H1 (cell line): ENCODE measurements at places on chromosomes 7 and 10.
A peak's percentile ranks its signal among the peaks of the same experiment; 100 is the strongest.

- DNase-seq, result no peak
These were observed 141.1 kb downstream of the DYNC2I1 start for GRCh38 chr7:158997471-158997870.

DNA sequence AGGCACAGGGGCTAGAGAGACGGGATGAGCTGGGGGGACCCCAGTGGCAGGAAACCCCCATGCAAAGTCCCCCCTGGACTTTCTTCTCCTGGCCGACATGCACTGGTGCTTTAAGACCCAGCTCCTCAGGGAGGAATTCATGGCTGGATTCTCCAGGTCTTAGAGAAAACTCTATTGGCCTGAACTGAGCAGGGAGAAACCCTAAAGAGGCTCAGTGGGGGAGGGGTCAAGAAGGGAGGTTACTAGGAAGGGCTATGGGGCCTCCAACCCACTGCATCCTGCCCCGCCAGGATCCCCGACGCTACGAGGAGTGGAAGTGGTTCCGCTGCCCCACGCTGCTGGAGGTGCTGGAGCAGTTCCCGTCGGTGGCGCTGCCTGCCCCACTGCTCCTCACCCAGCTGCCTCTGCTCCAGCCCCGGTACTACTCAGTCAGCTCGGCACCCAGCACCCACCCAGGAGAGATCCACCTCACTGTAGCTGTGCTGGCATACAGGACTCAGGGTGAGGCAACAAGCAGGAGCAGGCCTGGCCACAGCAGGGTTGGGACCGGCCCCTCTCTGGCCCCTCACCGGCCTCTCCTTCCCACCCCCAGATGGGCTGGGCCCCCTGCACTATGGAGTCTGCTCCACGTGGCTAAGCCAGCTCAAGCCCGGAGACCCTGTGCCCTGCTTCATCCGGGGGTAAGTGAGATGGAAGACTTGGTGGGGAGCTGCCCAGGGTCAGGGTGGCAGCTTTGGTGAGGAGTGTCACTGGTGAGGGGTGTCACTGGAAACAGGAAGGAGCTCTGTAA is 13.8 kb downstream of the ATG9B start:
- no peak for DNase-seq

- DNase-seq, result no peak
These were observed 35.4 kb upstream of the CFAP46 start for GRCh38 chr10:132977807-132978206.

DNA sequence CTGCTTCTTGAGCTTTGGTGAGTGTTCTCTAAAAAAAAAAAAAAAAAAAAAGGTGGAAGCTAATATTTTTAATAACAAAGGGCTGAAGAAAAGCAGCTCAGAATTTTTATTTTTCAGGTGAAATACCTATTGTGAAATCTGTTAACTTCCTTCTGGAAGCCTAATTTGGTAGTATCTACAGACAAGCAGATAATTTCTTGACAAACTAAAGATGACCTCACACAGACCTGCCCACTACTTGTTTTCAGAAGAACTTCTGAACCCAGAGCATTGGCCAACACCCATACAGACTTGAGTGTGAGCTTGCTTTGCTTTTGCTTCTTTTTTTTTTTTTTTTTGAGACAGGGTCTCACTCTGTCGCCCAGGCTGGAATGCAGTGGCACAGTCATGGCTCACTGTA is 31.2 kb downstream of the LRRC4 start:
- DNase-seq, result no peak

GRCh38 chr7:124856299-124856888 is 73.2 kb downstream of the POT1 start:
- no peak for DNase-seq

DNA sequence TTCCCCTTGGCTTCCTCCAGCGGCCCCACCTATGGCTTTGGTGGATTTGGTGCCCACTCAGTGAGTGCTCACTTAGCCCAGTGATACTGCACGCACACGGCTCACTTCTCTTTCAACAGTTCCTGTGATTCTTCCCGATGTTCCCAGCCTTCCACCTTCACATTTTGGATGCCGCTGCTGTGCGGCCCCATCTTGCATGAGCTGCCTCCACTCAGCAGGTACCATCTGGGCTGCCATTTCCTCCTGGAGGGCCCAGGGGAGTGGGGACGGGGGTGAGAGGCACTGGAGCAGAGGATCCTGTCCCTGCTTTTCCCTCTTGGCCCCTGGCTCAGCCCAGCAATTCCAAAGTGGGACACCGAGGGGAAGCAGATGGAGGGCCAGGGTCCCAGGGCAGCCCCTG is 323.3 kb upstream of the ZNF32 start:
- DNase-seq, result no peak

GRCh38 chr10:68826764-68827591 is at the start of gene STOX1:
STOX1 (plus strand) TSS chr10:68827531; CDS start chr10:68827624, 93 bp downstream.
- peak; percentile 77 for DNase-seq

DNA sequence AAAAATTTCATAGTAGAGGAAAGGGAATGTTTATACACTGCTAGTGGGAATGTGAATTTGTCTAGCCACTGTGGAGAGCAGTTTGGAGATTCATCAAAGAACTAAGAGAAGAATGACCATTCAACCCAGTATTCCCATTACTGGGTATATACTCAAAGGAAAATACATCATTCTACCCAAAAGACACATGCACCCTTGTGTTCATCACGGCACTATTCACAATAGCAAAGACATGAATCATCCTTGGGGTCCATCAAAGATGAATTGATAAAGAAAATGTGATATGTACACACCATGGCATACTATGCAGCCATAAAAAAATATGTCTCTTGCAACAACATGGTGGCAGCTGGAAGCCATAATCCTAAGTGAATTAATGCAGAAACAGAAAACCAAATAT is 825.7 kb downstream of the TNS3 start:
- DNase-seq, result no peak

GRCh38 chr7:40306596-40306995 is 171.8 kb downstream of the SUGCT start:
- DNase-seq, result no peak

- no peak for DNase-seq
These were observed 155.5 kb downstream of the SVIL start for GRCh38 chr10:29479081-29479925.

GRCh38 chr7:142870147-142870559 is 15.3 kb downstream of the EPHB6 start:
- peak; percentile 14 for DNase-seq

DNA sequence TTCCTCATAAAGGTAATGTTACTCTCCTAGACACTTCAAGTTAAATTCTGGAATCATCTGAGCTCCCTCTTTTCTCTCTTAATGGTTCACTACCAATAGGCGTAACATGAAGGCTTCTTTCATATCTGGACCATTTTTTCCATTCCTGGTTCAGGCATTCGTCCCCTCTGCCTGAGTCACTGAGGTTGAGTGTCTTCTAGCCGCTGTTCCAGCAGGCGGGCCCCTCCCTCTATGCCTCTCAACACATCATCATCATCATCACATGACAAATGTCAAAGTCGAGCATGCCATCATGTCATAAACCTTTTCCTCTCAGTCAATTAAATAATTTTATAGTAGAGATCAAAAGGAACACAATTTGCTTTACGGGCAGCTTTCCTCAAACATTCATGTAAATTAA is 168.9 kb upstream of the ASAH2 start:
- DNase-seq, result no peak

DNA sequence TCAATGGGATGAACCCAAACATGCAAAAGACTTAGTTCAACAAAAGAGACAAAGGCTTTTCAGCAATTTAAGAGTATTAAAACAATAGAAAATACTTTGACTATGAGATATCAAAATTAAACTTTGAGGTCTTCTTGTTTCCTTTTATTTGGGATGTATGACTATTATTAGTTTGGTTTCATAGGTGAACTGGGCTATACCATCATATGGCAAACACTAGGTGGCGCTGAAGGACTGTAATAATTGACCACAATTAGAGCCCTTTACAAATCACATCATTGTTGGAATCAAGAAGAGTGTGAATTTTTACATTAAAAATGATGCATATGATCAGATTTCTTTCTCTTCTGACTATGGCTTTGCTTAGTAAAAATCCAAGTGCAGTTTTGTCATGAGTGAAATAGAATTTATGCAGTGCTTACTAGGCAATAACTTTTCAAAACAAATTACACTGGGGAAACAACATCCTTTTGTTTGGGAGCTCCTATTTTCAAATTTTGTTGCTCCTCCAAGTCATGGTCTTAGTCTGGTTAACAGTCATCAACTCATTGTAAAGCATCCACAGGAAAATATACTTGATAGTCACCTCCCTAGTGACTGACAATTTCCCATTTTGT is 14.7 kb upstream of the NXPH1 start:
- DNase-seq, result no peak

- no peak for DNase-seq
These were observed 90.9 kb upstream of the PIP4K2A start for GRCh38 chr10:22805304-22805703.

DNA sequence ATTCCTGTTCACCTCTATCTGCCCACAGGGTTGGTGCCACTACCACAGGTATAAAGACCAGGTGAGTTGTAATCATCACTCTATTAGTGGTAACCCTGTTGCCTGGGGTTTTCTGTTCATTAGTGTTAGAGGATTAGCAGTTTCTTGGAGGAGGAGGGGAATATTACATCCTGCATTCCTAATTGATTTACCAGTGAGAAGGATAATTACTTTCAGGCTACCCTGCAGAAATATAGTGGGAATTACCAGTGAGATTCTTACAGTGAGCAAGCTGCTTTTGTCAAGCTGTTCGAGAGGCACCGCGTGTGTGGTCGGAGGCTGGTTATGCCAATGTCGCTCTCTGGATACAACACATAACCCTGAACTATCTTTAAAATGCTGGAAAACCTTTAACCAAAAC is 280.7 kb downstream of the SORCS3 start:
- no peak for DNase-seq

- DNase-seq, result no peak
These were observed 308.2 kb downstream of the IPMK start for GRCh38 chr10:57959318-57960006.

GRCh38 chr10:35218339-35218955 is 91.8 kb downstream of the CREM start:
- DNase-seq, result no peak

- DNase-seq, result no peak
These were observed 152.5 kb downstream of the SEMA3A start for GRCh38 chr7:84042110-84042539.

GRCh38 chr7:27901028-27901760 is 161.2 kb downstream of the TAX1BP1 start:
- no peak for DNase-seq

DNA sequence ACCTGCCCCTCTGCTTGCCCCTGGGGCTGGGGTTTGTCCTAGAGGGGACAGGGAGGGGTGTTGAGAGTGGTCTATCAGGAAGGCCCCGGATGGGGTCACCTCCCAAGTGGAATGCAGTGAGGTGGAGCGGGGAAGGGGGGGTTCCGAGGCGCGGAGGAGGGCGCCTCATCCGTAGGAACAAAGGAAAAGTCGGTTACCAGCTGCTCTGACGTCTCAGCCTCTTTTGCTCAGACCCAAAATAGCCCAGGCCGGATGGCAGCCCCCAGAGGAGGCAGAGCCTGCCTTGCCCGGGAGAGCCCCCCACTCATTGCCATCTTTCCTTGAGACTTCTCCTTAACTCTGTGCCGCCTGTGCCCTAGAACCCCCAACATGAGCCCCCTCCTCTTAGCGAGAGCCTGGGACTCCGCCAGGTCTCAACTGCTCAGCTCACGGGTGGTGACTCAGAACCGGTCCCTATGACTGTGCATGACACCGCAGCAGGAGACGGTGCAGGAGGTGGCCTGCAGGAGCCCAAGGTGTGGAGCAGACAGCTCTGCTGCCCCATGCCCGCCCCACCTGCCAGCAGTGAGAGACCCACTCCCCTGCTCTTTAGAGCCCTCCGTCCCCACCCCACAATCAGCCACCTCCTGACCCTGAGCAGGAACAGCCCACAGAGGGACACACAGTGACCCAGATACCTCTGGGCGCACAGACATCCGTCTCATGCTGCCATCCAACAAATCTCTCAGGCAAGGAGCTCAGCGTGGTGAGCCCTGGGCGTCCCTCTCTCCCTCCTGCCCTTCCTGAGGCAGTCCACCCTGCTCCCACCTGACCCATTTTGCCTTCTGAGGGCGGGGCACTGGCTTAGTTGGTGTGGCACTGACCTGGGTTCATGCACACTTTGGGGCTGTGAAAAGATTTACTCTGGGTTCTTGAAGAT is 13.1 kb downstream of the STX1A start:
- no peak for DNase-seq

DNA sequence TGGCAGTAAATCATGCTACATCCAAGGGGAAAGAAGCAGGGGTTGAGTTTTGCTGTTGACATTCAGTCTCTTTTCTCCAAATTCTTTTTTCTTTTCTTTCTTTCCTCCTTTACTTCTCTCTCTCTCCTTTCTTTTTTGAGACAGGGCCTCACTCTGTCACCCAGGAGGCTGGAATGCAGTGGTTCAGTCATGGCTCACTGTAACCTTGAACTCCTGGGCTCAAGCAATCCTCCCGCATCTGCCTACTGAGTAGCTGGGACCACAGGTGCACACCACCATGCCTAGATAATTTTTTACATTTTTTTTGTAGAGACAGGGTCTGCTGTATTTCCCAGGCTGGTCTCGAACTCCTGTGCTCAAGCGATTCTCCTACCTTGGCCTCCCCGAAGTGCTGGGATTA is 35.2 kb downstream of the SBDS start:
- DNase-seq, result no peak

DNA sequence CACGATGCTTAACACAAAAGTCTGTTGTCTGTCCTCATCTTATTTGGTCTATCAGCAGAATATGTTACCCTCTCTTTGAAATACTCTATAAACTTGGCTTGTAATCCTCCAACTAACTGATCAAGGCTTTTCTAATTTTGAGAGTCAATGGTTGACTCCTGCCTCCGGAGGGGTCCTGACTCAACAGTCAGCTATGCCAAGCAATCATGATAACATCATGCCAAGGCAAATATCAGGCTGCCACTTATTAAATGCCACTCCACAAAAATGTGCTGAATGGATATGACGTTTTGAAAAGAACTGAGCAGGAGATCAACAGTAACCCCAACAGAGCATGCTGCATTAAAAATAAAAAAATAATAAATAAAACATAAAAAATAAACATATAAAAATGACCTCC is 116.1 kb downstream of the PARD3 start:
- DNase-seq, result no peak

DNA sequence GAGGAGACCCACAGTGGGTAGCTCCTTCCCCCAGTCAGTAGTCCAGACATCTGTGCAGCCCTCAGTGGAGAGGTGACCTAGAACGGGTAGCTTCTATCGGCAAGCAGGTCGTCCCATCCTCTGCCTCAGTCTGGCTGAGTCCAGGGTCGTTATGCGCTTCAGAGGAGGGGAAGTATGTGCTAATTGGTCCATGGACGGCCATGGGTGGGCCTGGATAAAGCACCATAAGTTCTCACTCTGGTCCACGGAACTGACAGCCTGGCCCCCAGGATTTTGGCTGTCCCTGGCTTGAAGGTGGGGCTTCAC is 78.6 kb downstream of the HDAC9 start:
- no peak for DNase-seq

GRCh38 chr7:47990592-47990991 is 11.2 kb upstream of the HUS1 start:
- DNase-seq, result no peak

- DNase-seq, result no peak
These were observed 5.9 kb downstream of the MGMT start for GRCh38 chr10:129472696-129473555.

GRCh38 chr7:116955801-116956476 is 2.6 kb downstream of the ST7 start:
- no peak for DNase-seq

GRCh38 chr10:21517134-21518031 is 8.1 kb downstream of the SKIDA1 start:
- DNase-seq, result no peak
